ENCODE measurements at places on chromosomes 13 and 19.

DNA sequence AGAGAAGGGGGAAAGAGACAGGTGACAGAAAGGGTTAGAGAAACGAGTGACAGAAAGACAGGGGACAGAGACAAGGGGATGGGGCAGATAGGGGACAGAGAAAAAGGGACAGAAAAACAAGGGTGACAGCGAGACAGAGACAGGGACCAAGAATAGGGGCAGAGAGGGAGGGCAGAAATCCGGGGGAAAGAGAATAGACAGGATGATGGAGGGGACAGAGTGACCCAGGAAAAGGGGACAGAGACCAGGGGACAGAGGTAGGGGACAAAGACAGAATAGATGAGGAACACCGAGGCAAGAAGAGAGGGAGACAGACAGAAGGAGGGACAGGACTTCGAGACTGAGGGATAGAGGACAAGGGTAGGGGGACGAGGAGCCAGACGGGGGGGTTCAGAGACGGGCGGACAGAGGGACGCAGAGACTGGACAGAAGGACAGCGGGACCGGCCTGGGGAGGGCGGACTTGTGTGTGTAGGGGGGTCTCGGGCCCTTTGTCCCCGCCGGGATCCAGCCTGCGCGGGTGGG, 593 bp downstream of the CADM4 start:
- no peak for DNase-seq

- DNase-seq = no peak
Observed at GRCh38 chr13:28137596-28137995, 749 bp upstream of the PAN3 start.

DNA sequence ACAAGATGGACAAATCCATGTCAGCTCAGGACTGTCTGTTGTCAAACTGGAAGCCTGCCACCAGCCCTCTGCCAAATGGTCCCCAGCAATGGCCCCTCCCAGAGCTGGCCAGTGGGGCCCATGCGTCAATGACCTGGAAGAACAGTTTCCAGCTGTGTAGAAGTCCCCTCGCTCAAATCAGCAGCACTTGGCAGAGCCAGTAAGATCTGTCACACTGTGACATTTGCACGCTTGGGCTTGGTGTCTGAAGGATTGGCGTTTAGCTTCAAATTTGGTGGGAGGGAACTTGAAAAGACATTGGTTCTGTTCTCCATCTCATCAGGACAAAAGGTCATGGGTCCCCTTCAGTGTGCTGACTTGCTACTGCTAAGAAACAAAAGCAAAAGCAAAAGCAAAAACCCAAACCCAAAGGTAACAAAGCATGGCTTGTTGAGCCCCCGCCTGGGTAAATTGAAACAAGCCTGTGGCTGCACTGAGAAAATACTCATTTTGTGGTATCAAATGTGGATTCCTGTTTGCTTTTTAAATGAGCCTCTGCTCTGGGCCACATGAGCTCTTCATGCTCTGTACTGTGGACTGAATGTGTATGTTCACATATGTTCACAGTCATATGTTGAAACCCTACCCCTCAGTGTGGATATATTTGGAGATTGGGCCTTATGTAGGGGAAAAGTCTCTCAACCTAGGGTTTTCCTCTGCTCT, 253.6 kb upstream of the MAB21L1 start:
- DNase-seq = no peak

- DNase-seq = no peak
Observed at GRCh38 chr13:30108216-30108912, 199.0 kb downstream of the KATNAL1 start.

GRCh38 chr13:53545340-53545941, 516.8 kb downstream of the OLFM4 start:
- no peak for DNase-seq
